Naive thymus-derived CD4-positive, alpha-beta T cell (primary cell): ENCODE measurements at places on chromosomes 1 and 21. TPM values are rescaled to one million over a fixed set of nuclear protein-coding genes. Genes with fewer than 3 reads are reported as not detected.

DNA sequence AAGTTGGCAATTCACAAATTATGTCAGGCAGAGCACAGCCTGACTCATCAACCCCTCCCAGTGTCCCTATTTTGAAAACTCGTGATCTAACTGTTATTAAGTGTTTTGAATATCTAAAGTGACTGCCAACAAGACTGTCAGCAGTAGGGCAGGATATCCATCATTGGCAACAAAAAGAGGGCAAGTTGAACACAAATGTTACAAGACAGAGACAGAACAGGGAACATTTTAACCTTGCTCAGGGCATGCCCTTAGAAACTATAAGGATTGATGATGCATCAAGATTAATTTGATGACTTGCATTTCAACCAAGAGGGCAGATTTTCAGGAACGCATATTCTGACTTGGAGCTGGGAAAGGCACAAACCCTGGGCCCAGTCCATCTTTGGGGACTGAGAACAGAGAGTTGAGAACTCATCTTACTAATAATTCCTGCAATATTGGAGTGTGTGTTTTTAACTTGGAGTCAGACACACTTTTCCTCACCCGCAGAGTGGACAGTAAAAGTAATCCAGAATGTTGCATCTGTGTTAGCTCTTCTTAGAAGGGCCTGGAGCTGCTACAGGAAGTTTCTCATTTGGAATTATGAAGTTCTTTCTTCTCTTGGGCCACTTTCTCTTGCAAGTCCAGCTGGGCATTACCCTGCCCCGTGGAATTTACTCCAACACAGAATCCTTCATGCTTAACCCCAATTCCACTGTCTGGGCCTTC is 317.2 kb downstream of the LTN1 start:
- no peak overlapping the region for H3K4me3 ChIP-seq
- no peaks in the 10 kb centered on the region for H3K27me3 ChIP-seq
- DNase-seq = no peak
- H3K27ac ChIP-seq = no peak overlapping the region
- no peaks in the 10 kb centered on the region for H3K36me3 ChIP-seq
- no peaks in the 10 kb centered on the region for H3K4me1 ChIP-seq

GRCh38 chr21:35048706-35049617 is at the start of gene RUNX1:
Gene RUNX1, minus strand, starts transcription at chr21:35049302.
- H3K27ac ChIP-seq = peak within 1 kb of the TSS; percentile 77
- peak within 1 kb of the TSS; percentile 76 for H3K4me3 ChIP-seq
- H3K27me3 ChIP-seq = no peaks in the 10 kb centered on the region
- DNase-seq = peak; percentile 84
- no peaks in the 10 kb centered on the region for H3K36me3 ChIP-seq
- H3K4me1 ChIP-seq = peaks cover 47% of the 10 kb centered on the region

- H3K4me3 ChIP-seq = no peak overlapping the region
- no peaks in the 10 kb centered on the region for H3K4me1 ChIP-seq
- H3K27ac ChIP-seq = no peak overlapping the region
These were observed 133.4 kb downstream of the NEK7 start for GRCh38 chr1:198290089-198290683.

IFT25 gene
- 17.5 TPM for total RNA-seq

- H3K27ac ChIP-seq = no peak overlapping the region
- no peaks in the 10 kb centered on the region for H3K4me1 ChIP-seq
- no peaks in the 10 kb centered on the region for H3K27me3 ChIP-seq
- H3K36me3 ChIP-seq = peaks cover 9% of the 10 kb centered on the region
- DNase-seq = no peak
These were observed 28.9 kb downstream of the KIAA0040 start for GRCh38 chr1:175163702-175164101.

- no peaks in the 10 kb centered on the region for H3K36me3 ChIP-seq
- H3K27ac ChIP-seq = no peak overlapping the region
- no peak overlapping the region for H3K4me3 ChIP-seq
- no peak for DNase-seq
- peaks cover 8% of the 10 kb centered on the region for H3K4me1 ChIP-seq
- peaks cover 18% of the 10 kb centered on the region for H3K27me3 ChIP-seq
These were observed 66.1 kb upstream of the AKT3 start for GRCh38 chr1:243916160-243916559.

THEM5 gene
- not detected for total RNA-seq

PLA2G2A gene
- total RNA-seq = not detected

BRDT gene
- total RNA-seq = not detected

MRPL39 gene
- 20.5 TPM for total RNA-seq

ADAM30 gene
- not detected for total RNA-seq

GRCh38 chr1:2969845-2970291 is 51.4 kb upstream of the ACTRT2 start:
- no peak for DNase-seq
- no peak overlapping the region for H3K27ac ChIP-seq
- no peaks in the 10 kb centered on the region for H3K36me3 ChIP-seq

GRCh38 chr21:32371913-32372314 is 20.9 kb downstream of the URB1 start:
- DNase-seq = no peak
- no peaks in the 10 kb centered on the region for H3K27me3 ChIP-seq
- no peaks in the 10 kb centered on the region for H3K36me3 ChIP-seq
- no peaks in the 10 kb centered on the region for H3K4me1 ChIP-seq
- H3K27ac ChIP-seq = no peak overlapping the region

GRCh38 chr1:147541672-147542568 is 619 bp downstream of the BCL9 start:
- DNase-seq = peak; percentile 28
- H3K36me3 ChIP-seq = no peaks in the 10 kb centered on the region
- peak overlapping the region; percentile 80 for H3K27ac ChIP-seq
- peak overlapping the region; percentile 78 for H3K4me3 ChIP-seq

NBPF20 gene
- 4.8 TPM for total RNA-seq

DNA sequence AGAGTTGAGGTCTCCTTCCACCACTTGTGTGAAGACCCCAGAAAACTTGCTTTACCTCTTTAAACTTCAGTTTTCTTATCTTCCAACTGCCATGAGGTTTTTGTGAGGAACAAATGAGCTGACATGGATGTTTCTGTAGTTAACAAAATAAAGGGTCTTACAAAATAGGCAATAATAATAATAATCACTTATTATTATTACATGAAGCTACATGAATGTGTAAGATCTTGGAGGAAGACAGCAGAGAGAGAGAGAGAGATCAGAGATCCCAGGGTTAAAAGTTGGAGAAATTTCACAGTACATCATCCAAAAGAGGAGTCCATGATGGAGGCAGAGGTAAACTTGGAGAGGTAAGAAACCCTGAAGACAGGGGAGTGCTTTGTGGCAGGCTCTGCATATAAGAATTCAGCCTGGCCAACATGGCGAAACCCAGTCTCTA is 10.7 kb downstream of the RCC1 start:
- H3K27me3 ChIP-seq = no peaks in the 10 kb centered on the region
- DNase-seq = no peak
- no peak overlapping the region for H3K27ac ChIP-seq
- no peak overlapping the region for H3K4me3 ChIP-seq

DNA sequence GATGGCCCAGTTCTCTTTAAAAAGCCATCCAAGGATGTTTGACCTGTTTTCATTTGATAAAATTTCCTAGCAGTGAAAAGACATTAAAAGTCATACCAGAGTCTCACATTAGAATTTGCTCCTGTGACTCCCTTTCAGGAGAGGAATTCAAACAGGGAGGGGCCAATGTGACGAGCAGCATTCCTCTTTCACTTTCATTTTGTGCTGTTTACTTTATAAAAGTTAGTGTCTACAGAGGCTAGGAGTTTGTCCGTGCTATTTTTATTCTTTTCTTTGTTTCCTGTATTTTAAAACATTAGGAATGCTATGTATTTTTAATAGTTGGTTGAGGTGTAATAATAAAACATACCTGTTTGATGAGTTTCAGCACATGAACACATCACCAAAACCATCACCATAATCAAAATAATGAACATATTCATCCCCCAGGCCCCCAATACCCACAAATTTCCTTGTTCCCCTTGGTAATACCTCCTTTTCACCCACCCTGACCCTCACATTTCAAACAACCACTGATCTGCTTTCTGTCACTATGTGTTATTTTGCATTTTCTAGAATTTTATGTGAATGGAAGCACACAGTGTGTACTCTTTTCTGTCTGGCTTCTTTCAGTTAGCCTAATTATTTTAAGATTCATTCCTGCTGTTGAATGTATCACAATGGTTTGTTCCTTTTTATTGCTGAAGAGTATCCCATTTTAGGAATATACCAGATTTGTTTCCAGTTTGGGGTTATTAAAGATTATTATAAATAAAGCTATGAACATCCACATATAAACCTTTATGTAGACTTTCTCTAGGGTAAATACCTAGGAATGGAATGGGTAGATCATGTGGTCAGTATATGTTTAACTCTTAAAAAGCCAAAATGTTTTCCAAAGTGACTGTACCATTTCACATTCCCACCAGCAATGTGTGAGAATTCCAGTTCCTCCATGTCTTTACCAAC is 129.5 kb downstream of the TENT5C start:
- DNase-seq = peak; percentile 31
- H3K27ac ChIP-seq = peak overlapping the region; percentile 66
- H3K4me1 ChIP-seq = peaks cover 6% of the 10 kb centered on the region
- peak overlapping the region; percentile 59 for H3K4me3 ChIP-seq

GRCh38 chr21:36744560-36745231 is 45.8 kb downstream of the SIM2 start:
- no peaks in the 10 kb centered on the region for H3K4me1 ChIP-seq
- no peaks in the 10 kb centered on the region for H3K27me3 ChIP-seq
- no peak overlapping the region for H3K4me3 ChIP-seq
- no peak overlapping the region for H3K27ac ChIP-seq
- H3K36me3 ChIP-seq = no peaks in the 10 kb centered on the region

DNA sequence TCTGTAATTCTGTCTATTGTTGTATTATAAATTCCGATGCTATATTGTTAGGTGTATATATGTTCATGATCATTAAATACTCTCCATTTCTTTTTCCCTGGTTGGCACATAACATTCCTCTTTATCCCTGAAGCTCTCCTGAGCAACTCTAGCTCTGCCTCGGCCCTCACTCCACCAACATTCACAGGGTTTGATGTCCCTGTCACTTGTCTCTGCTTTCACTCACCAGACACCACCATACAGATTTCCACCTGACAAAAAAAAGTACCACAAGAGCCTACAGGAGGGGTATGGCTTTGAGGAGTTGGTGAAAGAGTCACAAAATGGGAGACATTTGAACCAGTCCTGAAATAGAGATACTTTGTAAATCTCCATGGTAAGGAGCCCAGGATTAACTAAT is 8.8 kb upstream of the TSPEAR start:
- no peak overlapping the region for H3K27ac ChIP-seq
- H3K4me3 ChIP-seq = no peak overlapping the region
- no peak for DNase-seq
- H3K4me1 ChIP-seq = peaks cover 10% of the 10 kb centered on the region

CCDC185 gene
- total RNA-seq = not detected

SERTAD4 gene
- not detected for total RNA-seq

LEPR gene
- total RNA-seq = 1.2 TPM

GRCh38 chr1:213986020-213986924 is 1.5 kb upstream of the PROX1 start:
- peaks cover 49% of the 10 kb centered on the region for H3K27me3 ChIP-seq
- no peak overlapping the region for H3K4me3 ChIP-seq
- no peaks in the 10 kb centered on the region for H3K4me1 ChIP-seq

GRCh38 chr1:226110249-226111097 is 48.0 kb downstream of the H3-3A start:
- H3K4me3 ChIP-seq = peak overlapping the region; percentile 59
- H3K27me3 ChIP-seq = no peaks in the 10 kb centered on the region

- H3K4me3 ChIP-seq = no peak overlapping the region
- no peaks in the 10 kb centered on the region for H3K27me3 ChIP-seq
- peaks cover 4% of the 10 kb centered on the region for H3K36me3 ChIP-seq
- no peak overlapping the region for H3K27ac ChIP-seq
- DNase-seq = no peak
- H3K4me1 ChIP-seq = no peaks in the 10 kb centered on the region
These were observed 16.6 kb downstream of the DEGS1 start for GRCh38 chr1:224199679-224200078.

DNA sequence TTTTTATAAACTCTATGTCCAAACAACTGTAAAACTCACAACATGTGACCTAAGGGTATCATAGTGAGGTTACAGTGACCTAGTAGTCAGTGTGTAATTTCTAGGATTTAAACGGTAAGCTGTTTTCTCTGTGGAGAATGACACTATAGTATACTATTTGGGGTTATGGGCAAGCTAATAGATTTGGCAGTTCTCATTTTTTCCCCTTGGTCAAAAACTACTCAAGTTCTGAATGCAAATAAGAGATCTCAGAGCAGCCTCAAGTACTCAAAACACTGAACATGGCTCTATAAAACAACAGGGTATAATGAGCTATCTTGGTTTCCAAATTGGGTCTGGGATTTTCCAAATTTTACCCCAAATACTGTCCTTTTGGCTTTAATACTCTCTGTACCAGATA is 88.5 kb upstream of the HMCN1 start:
- H3K36me3 ChIP-seq = no peaks in the 10 kb centered on the region
- H3K27ac ChIP-seq = no peak overlapping the region
- H3K4me1 ChIP-seq = peaks cover 19% of the 10 kb centered on the region
- H3K4me3 ChIP-seq = no peak overlapping the region
- DNase-seq = no peak

- H3K27ac ChIP-seq = peak overlapping the region; percentile 96
- H3K27me3 ChIP-seq = no peaks in the 10 kb centered on the region
- DNase-seq = no peak
- H3K36me3 ChIP-seq = peaks cover 19% of the 10 kb centered on the region
- H3K4me3 ChIP-seq = peak overlapping the region; percentile 92
These were observed 3.2 kb downstream of the PBXIP1 start for GRCh38 chr1:154952664-154953063.

CFAP141 gene
- total RNA-seq = not detected in 2 replicates

CGN gene
- total RNA-seq = 0.29 TPM

GRCh38 chr21:44199448-44199847 is 41.3 kb downstream of the ICOSLG start:
- no peaks in the 10 kb centered on the region for H3K27me3 ChIP-seq
- no peak overlapping the region for H3K4me3 ChIP-seq
- H3K4me1 ChIP-seq = no peaks in the 10 kb centered on the region
- no peaks in the 10 kb centered on the region for H3K36me3 ChIP-seq
- DNase-seq = no peak

DNA sequence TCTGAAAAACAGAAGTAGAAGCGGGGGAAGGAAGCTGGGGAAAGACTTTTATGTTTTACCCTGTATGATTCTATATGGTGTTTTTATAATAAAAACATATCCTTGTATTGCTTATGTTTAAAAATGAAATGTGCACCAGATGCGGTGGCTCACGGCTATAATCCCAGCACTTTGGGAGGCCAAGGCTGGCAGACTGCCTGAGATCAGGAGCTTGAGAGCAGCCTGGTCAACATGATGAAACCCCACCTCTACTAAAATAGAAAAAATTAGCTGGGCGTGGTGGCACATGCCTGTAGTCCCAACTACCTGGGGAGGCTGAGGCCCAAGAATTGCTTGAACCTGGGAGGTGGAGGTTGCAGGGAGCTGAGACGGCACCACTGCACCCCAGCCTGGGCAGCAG is 155.4 kb downstream of the SMYD3 start:
- DNase-seq = no peak
- no peak overlapping the region for H3K27ac ChIP-seq
- no peaks in the 10 kb centered on the region for H3K4me1 ChIP-seq
- H3K36me3 ChIP-seq = no peaks in the 10 kb centered on the region
- H3K27me3 ChIP-seq = no peaks in the 10 kb centered on the region

MATN1 gene
- 0.20 and 0.22 TPM in 2 replicates for total RNA-seq

CD160 gene
- not detected for total RNA-seq
